Stimulated activated CD8-positive, alpha-beta memory T cell treated with anti-CD3 and anti-CD28 coated beads, Interleukin-4, amount 100 ng/mL, for 1 hour (primary cell): ENCODE measurements at places on chromosomes 6 and 20.

DNA sequence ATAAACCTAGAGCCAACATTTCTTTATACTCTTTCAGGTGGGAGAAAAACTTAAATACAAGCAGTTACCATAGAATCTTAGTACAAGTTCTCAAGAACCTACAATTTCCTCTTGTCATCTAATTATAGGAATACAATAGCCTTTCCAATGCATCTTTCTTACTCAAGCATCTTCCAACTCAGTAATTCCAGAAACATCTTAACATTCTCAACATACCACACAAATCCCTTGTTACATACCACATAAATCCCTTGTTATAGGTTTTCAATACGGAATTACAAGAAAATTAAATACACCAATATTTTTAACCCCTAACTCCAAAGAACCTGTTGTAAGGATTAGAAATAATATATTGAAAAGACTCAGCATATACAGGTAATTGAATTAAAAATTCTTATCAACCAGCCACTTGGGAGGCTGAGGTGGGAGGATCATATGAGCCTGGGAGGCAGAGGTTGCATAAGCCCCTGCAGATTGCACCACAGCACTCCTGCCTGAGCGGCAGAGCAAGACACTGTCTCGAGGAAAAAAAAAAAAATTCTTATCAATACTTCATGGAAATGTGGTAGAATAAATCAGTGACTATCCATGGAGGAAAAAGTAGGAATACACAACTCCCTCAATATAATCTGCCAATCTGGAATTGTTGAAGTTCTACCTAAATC is 127.5 kb upstream of the CCDC28A start:
- DNase-seq: no peak

- DNase-seq: no peak
These were observed 7.1 kb downstream of the CDKAL1 start for GRCh38 chr6:20541382-20541781.

DNA sequence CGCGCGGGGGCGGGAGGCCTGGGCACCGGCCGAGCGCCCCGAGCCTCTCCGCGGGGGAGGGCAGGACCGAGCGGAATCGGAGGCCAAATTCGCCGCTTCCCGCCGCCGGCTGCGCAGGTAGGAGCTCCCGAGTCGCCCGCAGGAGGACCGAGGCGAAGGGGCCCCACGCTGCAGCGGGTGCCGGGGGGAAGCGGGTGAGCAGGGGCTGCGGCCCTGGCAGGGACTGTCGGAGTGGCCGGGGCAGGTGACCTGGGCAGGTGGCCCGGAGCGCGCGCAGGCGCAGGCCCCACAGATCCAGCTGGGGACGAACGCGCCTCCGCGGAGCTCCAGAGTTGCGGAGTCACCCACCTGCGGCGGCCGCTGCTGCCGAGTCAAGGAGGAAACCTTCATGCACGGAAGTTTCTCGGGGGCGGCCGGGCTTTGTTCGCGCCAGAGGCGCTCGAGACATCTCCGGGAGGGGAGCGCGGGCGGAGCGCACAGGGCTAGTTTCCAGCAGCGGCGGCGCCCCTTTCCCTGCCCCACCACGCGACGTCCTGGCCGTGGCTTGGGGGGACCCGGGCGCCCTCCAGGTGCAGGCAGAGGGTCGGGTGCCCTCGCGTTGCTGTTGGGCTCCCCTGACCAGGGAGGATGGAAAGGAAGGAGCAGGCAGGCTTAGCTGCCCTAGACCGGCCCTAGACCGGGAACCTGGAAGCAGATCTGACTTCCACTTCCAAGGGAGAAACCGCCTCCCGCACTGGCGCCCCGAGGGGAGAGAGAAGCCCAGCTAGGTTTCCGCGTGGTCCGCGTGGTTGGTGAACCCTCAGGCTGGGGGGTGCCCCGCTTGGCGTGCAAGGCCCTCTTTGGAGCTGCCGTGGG is 590 bp downstream of the SLCO4A1 start:
- DNase-seq: no peak

GRCh38 chr20:45780159-45780558 is 11.5 kb downstream of the WFDC3 start:
- no peak for DNase-seq

DNA sequence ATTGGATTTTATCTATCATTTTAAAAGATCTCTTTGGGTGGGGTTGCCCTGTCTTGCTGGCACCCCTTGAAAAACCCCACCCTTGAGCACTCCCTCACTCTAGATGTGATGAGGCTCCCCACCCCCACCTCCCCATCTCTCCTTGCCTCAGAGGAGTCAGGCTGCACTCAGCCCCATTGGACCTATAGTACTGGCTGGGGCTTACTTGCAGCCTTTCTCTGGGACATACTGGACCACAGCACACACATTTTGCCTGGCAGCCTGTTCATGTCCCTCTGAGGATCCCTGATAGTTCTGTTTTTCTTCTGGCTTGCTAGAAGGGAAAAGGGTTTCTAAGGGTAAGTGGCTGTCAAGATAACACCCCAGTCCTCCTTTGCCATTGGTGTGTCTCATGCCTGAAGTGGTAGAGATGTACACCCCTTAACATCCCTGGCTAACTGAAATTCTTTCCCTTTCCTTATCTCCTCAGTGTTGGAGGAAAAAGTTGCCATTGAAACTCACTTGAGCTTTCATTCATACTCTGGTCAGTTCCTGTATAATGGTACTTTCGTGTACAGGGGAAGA is 553.4 kb upstream of the CITED2 start:
- no peak for DNase-seq

DNA sequence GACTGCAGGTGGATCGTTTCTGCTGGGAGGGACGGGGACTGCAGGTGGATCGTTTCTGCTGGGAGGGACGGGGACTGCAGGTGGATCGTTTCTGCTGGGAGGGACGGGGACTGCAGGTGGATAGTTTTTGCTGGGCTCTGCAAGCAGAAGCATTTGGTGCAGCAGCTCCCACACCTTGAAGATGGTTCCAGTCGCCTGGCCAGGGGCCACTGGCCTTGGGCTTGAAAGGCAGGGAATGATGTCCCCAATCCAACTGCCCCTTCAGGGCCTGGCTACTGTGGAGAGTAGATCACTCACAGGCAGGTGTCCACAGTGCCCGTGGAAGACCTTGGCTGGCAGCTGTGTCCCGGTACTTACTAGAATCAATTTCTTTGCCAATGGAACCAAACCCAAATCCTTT is 68.2 kb downstream of the PSMG4 start:
- no peak for DNase-seq

GRCh38 chr6:28712982-28713381 is 187.3 kb downstream of the GPX5 start:
- DNase-seq: no peak

DNA sequence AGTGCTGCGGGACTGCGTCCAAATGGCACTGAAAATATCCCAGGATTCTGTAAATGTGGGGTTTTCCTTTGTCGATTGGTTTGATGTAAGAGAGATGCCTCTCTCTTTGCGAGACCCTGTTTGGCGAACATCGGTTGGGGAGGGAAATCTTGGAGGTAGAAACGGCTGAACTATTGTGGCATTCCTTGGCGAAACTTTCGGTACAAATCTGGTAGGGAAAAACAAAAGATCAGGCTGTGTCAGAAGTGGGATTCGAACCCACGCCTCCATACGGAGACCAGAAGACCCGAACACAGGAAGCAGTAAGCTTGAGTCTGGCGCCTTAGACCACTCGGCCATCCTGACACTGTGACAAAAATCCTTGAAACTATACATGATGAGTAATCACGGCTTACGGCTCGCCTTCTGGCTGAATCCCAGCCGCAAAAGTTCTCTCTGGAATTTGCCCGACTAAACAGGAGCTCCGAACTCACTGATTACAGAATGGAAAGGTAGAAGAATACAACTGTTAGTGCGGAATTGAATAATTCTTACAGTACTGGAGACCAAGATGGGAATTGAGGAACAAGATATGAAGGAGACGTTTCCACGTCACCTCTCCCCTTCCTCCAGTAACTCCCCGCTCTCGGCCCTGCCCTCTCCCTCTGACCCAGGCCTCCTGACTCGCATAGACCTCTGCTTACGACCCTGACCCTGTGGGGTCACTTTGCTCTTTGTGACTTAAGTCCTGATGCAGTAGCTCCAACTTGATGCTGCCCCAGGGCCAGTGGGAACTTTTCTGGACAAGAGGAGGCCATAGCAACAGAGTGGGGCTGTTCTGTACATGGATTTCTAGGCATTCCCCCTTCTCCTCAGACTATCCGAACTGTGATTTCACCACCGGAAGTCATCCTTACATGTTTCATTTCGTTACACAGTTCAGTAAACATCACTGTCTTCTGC is 132.8 kb upstream of the ZNF184 start:
- no peak for DNase-seq

GRCh38 chr6:14274546-14275492 is 157.2 kb downstream of the CD83 start:
- no peak for DNase-seq

DNA sequence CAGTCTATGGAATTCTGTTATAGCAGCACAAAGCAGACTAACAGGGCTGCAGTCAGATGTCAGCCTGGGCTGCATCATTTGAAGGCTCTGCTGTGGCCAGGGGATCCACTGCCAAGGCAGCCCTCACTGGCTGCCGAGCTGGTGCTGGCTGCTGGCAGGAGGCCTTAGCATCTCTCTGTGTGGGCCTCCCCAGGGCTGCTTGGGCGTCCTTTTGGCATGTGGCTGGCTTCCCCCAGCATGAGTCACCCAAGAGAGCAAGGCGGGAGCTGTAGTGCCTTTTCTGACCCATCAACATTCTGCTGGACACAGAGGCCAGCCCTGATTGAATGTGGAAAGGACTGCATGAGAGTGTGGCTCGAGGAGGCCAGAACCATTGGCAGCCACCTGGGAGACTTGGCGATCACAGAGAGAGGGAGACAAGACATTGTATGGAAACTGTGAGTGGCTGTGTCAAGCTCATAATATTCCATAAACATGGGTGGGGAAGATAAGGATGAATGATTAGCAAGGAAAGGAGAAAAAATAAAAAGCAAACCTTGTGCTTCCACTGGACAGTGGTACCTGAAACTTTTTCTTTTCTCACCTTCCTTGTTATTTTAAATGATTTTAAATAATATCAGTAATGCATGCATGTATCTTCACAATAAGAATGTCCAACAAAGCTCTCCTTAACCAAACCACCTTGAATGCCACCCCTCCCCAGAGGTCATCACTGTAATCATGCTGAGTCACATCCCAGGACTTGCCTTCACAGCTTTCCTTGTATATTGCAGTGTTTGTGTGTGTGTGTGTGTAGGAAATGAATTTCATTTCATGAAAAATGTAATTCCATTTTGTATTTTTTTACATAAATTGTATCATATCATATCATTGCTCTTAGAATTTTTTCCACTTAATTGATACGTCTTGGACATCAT is 55.0 kb upstream of the VSX1 start:
- DNase-seq: no peak

DNA sequence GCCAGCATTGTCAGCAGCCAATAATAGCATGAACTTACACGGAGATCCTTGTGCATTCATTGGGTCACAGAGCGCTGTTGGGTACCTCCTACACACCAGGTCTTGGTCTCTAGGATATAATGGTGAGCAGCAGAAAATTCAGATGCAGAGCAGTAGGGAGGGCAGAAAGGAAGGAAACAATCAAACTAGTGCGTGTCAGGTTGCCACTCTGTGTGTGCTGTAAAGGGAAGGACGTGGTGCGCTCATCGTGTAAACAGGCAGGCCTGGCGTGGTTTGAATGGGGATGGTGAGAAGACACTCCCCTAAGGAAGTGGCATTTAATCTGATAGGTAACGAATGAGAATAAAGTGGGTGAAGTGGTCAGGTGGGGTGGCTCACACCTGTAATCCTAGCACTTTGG is 336.4 kb downstream of the CDH26 start:
- DNase-seq: no peak
